ENCODE measurements at places on chromosomes 11 and 22.

GRCh38 chr11:47233989-47234668 lies 14.5 kb downstream of the ACP2 start:
- no peak for DNase-seq

- DNase-seq = no peak
Measured at GRCh38 chr11:33646629-33647028, 54.0 kb downstream of the C11orf91 start.

- no peak for DNase-seq
Measured at GRCh38 chr11:46386005-46386578, 4.6 kb downstream of the MDK start.

DNA sequence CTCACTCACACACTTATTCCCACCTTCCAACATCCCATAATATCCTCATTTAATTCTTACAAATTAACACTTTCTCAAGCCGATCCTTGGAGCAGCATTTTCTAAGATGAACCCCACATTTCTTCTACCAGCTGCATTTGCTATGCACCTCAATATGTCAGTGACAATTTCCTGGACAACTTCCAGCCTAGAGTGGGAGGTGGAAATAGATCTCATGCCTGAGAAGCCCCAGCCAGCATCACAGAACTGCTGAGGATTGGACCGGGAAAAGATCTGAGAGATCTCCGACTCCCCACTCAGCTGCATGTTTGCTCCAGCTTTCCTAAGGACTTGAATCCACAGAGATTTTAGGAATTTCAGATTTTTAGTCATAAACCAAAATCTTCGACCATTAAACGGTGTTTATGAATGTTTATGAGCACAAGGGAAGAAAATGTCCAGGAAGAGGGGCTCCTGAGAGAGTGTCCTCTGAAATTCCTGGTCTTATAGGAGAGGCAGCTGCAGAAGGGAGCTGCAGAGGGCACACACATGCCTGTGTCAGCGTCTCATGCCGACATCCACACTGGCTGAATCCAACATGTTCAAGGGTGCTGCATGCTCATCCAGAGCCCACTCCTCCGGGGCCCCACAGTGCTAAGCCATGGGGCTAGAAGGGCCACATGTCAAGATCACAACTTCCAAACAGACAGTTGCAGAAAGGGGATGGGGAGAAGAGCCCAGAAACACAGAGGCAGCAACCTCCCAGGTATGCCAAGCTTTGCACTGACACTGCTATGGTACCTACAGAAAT lies 68.6 kb downstream of the MICAL3 start:
- peak; percentile 23 for DNase-seq

GRCh38 chr11:96188243-96189006 lies 154.6 kb downstream of the MAML2 start:
- DNase-seq = no peak

DNA sequence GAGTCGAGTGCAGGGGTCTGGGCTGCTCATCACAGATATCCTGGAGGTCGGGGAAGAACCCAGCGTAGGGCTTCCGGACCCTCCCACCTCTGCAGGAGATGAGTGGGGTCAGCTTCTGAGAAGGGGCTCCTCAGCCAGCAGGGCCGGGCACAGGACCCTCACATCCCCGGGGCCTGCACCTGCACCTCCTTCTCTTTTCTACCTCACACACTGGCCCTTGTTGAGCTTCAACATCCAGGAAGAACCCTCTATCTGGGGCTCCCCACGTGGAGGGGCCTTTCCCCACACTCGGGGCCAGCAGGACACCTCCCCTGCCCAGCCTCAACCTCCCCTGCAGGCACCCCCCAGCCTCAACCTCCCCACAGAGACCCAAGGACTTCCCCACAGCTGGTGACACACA lies 299.4 kb downstream of the CTTN start:
- no peak for DNase-seq

GRCh38 chr11:94895971-94896370 lies 77.4 kb downstream of the CWC15 start:
- DNase-seq = no peak

- no peak for DNase-seq
Measured at GRCh38 chr11:72970557-72971118, 156.4 kb downstream of the ATG16L2 start.

DNA sequence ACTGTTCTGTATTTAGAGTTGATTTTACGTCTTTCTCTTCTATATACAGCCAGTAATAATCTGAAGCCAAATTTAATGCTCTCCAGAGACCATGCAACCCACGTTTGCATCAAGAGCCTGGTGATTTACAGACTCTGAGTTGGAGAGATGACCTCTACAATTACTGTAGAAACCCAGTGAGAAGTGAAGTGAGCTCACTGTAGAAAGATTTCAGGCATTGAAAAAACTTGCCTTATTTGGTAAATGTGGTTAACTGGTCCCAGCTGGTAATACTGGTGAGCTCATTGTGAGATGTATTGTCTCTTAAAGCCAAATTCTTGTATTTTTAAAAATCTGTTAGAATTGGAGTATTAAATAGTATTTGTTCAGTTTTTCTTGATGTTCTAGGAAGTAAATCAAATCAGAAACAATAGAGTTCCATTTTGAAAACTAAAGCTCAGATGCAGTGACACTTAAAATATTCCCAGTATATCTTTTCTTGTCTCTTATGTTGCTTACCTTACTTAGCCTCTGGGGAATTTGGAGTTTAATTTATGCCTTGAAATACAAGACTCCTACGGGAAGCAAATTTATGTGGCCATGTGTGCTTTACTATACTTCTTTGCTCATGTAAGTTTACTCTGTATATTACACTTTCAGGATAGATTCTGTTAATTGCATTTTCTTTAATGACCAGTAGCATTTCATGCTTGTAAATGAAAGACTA lies 189.9 kb downstream of the ARHGAP42 start:
- no peak for DNase-seq

- no peak for DNase-seq
Measured at GRCh38 chr11:13333456-13333957, 55.9 kb downstream of the BMAL1 start.

DNA sequence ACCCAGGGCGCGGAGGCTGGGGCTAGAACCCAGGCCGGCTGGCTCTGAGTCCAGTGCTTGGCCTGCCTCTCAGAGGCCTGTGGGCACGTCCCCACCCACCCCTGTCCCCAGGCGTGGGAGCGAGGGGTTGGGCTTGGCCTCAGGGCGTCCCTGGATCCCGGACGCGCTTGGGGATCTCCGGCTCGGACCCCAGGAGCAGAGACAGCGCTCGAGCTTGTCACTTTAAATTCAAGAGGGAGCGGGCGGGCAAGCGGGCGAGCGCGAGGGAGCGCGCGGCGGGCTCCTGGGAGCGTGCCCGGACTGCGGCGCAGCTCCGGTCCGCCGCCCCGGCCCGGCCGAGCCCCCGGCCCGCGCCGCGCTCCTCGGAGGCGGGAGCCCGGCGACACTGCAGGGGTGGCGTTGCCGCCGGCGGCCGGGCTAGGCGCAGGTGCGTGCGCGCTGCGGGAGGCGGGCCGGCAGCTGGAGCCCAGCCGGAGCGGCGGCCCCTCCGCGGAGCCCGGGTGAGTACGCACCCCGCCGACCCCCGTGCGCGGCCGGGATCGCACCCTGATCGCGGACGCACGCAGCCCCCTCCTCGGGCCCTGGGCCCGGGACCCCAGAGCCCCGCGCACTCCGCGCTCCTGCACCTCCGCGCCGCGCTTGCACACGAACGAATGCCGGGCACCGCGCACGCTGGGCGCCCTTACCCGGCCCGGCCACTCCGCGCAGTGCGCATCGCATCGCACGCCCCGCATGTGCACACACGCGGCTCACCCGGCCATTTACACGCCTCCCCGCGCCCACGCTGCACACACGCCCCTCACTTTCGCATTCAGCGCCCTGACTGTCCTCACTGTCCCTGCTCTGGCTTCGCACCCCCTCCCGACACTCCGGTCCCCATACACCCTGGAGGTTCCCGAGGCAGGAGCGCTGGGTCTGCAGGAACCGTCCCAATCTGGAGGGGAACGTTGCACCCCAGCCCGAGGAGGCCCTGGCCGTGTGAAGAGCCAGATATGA lies at the start of gene SYT12:
Gene SYT12 (plus strand): TSS at position 174 of the 996 bp plus-strand sequence. CDS start 7,011 bp downstream, outside the sequence.
- DNase-seq = no peak

- DNase-seq = no peak
Measured at GRCh38 chr11:65085446-65085845, 1.4 kb downstream of the ZFPL1 start.

DNA sequence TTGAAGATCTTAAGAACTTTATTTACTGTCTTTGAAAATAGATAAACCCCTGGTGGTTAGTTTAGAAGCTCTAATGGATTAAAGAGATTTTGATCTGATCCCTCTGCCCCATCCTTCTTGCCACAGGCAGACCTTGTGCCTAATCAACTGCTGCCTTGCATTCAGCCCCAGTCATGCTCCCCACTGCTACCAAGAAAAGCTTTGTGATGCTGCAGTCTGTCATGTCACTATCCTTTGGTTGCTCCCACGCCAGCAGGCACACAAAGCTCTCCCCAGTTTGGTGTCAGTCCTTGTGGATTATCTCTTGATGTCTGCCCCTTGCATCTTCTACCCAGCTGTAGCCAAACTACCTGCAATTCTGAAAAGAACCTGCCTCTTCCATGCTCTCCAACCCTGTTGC lies 112.2 kb downstream of the MTNR1B start:
- no peak for DNase-seq

DNA sequence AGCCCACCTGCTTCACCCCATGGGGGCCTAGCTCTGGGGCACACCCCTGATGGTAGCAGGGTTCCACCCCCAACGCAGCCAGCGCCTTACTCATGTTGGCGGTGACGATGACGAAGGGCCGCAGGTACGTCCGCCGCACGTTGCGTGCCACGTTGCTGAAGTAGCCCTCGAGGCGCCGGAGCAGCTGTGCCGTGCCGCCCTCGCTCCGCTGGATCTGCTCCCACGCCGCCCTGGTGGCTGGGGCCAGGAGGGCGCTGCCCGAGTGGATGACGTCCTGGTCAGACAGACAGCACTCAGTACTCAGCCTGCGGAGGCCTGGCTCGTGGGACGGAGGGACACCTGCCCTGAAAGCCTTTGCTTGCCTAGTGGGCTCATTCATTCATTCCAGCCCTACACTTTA lies 50.8 kb downstream of the TRMU start:
- no peak for DNase-seq

DNA sequence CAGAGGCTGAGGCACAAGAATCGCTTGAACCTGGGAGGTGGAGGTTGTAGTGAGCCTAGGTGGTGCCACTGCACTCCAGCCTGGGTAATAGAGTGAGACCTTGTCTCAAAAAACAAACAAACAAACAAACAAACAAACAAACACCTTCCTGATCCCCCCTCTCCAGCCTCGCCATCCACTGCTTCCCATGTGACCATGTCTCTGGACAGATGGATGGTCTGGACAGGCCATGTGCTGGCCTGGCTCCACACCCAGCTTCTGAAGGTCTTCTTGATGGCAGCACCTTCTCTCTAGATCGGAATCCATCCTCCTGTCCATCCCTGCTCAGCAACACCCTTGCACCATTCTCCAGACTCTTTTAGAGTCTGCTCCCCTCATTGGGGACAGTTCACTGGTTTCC lies 10.7 kb upstream of the PEX26 start:
- no peak for DNase-seq

- DNase-seq = no peak
Measured at GRCh38 chr11:96794152-96794551, 404.3 kb downstream of the JRKL start.

DNA sequence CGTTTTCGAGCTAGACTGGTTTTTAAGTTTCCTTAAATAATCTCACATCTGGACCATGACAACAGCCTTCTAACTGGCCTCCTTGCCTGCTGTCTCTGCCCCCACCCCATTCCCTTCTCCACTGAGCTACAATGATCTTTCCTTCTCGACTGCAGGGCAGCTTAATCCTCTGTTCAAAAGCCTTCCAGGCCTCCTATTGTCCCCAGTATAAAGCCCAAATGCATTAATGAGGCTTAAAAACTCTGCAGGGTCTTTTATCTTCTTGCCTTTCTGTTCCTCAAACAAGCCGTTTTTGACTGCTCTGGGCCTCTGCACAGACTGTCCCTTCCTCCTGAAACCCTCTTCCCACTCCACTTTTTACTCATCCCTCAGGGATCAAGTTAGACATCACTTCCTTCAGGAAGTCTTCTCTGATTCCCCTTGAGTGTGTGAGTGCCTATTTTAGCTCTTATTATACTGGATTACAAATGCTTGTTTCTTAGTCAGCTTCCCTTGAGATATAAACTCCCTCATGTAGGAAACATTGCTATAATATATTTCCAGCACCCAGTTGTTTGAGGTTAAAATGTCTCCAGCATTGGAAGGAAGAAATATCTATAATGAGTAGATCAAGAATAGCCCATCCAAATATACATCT lies 23.6 kb upstream of the PAMR1 start:
- DNase-seq = no peak

DNA sequence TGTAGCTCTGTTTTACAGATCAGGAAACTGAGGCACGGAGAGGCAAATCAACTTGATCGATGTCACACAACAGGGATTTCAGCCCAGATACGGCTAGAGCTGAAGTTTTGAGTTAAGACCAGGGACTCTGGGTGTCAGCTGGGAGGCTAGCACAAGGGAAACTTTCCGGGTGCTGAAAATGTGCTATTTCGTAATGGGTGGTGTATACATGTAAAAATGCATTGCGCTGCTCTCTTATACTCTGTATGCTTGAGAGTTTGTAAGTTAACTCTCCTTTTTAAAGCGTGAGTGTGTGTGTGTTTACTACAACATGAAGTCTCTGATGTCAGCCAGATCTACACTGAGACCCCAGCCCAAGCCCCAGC lies 227.6 kb downstream of the MN1 start:
- no peak for DNase-seq

DNA sequence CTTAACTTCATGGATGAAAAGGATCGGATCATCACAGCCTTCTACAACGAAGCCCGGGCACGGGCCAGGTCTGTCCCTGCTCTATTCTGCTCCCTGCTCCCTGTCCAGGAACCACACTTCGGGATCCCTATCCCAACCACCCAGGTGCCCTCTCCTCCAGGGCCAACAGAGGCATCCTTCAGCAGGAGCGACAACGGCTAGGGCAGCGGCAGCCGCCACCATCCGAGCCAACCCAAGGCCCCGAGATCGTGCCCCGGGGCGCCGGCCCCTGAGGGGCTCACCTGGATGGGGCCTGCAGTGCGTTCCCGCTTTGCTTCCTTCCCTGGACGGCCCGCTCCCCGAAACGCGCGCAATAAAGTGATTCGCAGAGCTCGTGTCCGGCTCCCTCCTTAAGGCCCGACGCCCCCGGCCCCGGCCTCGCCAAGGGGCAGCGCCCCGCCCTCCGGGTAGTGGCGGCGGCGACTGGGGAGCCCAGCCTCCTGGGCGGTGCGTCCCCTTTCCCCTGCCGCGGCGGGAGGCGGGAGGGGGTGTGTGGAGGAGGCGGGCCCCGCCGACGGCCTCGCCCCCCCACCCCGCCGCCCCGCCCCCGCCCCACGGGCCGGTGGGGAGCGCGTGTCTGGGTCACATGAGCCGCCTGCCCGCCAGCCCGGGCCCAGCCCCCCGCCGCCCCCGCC lies at the start of gene VEGFB:
Gene VEGFB (plus strand): TSS at position 672 of the 674 bp plus-strand sequence. CDS start 250 bp downstream, outside the sequence.
- DNase-seq = peak; percentile 36

GRCh38 chr11:11746449-11746848 lies 95.3 kb upstream of the USP47 start:
- no peak for DNase-seq

GRCh38 chr11:88115828-88116755 lies 59.2 kb downstream of the RAB38 start:
- peak; percentile 66 for DNase-seq

- no peak for DNase-seq
Measured at GRCh38 chr11:36365907-36366306, 69.8 kb downstream of the PRR5L start.

- no peak for DNase-seq
Measured at GRCh38 chr11:16807306-16807705, 68.9 kb downstream of the C11orf58 start.

Data from NCI-H524 (cell line).